Activated CD4-positive, alpha-beta T cell treated with anti-CD3 and anti-CD28 coated beads, Interleukin-2, amount 50 U/mL, for 48 hours (primary cell): ENCODE measurements at places on chromosomes 7 and 10.

DNA sequence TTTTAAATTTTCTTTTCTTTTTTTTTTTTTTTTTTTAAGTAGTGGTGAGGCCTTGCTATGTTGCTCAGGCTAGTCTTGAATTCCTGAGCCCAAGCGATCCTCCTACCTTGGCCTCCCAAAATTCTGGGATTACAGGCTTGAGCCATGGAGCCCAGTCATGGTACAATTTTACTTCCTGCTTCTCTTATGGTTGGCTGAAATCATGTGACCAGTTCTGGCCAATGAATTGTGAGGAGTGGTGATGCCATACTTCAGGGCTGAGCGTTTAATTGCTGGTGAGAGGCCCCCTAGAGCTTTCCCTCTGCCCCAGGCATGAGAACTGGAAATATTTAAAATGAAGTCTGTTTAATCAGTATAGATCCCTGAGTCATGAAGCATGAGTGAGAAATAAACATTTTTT is 22.2 kb upstream of the BAIAP2L1 start:
- no peak for DNase-seq

DNA sequence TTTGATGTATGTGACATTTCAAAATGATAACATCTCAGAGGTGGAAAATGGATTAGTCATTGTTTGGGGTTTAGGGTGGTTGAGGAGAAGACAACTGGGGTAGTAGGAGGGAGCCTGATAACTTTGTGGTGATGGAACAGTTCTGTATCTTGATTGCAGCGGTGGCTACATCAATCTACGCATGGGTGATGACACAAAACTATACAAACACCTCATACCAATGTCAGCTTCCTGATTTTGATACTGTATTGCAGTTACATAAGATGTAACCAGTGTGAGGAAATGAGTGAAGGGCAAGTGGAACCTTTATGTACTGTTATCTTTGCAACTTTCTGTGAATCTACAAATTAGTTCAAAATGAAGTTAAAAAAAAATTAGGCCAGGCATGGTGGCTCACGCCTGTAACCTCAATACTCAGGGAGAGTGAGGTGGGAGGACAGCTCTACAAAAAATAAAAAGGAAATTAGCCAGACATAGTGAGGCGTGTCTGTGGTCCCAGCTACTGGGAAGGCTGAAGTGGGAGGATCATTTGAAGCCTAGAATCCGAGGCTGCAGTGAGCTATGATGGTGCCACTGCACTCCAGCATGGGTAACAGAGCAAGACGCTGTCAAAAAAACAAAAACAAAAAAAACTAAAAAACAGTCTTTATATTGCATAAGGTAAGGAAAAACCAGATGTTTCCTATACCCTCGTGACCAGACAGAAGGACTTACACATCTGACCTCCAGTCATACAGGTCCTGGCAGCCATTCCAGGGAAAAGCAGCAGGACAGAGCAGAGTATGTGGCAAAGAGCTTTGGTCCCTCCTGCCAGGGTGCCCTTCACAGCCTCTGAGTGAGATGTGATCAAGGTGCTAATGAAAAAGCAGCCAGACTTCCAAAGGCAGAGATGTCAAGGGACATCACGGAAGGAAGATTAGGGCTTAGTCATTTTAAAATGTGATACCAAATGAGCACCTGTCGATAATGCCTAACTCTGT is 50.8 kb downstream of the CYTH3 start:
- DNase-seq, result peak; percentile 34

DNA sequence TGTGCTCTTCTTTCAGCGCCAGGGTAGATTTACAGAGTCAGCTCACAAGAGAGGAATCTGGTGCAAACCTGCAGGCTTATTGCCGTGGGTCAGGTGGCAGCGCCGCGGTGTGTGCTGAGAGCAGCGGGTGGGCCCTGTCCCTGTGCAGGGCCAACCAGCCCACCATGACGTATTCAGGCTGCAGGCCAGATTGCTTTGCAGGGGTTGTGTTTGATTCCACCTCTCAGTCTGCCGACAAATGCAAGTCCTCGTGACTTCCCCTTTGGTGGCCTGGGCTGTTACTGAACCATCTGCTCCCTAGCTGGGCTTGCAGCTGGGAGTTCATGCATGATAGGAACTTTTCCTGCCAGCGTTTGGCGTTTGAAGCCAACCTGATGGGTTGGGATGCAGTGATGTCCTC is 66.7 kb upstream of the LEP start:
- DNase-seq, result no peak

GRCh38 chr10:58691528-58691927 is 178.9 kb downstream of the BICC1 start:
- DNase-seq, result no peak

GRCh38 chr10:95660283-95660682 is 3.8 kb upstream of the ALDH18A1 start:
- no peak for DNase-seq

GRCh38 chr10:30562787-30563186 is 66.8 kb downstream of the LYZL2 start:
- peak; percentile 37 for DNase-seq

- DNase-seq, result no peak
These were observed 16.4 kb downstream of the KCP start for GRCh38 chr7:128894101-128894440.
